Mononuclear cell (primary cell): ENCODE measurements at places on chromosomes 7 and 10. TPM values are rescaled to one million over a fixed set of nuclear protein-coding genes. Genes with fewer than 3 reads are reported as not detected.

WNT8B gene
- total RNA-seq = not detected

LAMB4 gene
- total RNA-seq = 0.10 TPM

TRPV5 gene
- total RNA-seq = not detected

PON3 gene
- total RNA-seq = not detected

TUBAL3 gene
- not detected for total RNA-seq

CYP3A7 gene
- total RNA-seq = not detected

PDZD7 gene
- 0.21 TPM for total RNA-seq

IFIT2 gene
- 99.4 TPM for total RNA-seq

CDH23 gene
- 5.0 TPM for total RNA-seq

PPP1R17 gene
- not detected for total RNA-seq
